Thoracic aorta (tissue), 2 donors: ENCODE measurements at places on chromosomes 4 and X.

- DNase-seq = no peak
Measured at GRCh38 chr4:40395908-40396793, 61.0 kb downstream of the CHRNA9 start.

DNA sequence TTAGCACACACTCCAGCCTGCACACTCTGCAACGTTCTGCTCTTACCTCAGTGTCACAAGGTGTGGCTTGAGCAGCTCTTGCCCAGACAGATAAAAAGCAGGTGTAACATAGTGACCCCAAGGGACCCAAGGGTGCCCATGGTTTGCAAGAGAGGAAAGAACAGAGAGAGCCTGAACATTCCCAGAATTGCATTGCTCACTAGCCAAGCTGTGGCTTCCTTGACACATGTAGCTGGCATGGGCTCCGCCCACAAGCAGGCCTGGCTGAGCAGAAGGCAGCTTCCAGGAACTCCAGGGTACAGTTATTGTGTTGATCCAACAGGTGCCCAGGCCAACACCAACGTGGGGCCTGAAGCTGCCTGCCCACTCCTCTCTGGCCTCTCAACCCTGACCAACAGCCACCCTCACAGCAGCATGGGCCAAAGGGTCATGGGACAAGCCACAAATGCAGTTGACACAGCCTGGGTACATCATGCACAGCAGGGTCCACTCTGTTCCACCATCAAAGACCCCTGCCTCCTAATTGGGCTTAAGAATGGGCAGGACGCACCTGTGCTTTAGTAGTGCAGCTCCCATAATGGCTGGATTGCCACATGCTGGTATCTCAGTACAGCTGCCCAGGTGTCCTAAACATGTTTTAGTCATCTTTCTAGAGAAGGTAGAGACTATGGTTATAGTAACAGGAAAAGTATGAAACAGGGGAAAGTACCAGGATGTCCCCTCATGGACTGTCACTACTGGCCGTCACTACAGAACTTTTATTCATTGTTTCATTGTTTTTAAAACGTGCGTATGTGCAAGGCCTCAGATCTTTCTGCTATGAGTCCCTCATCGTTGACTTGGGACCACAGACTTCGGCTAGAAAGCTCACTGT, 73.7 kb upstream of the ACSL1 start:
- DNase-seq = no peak

DNA sequence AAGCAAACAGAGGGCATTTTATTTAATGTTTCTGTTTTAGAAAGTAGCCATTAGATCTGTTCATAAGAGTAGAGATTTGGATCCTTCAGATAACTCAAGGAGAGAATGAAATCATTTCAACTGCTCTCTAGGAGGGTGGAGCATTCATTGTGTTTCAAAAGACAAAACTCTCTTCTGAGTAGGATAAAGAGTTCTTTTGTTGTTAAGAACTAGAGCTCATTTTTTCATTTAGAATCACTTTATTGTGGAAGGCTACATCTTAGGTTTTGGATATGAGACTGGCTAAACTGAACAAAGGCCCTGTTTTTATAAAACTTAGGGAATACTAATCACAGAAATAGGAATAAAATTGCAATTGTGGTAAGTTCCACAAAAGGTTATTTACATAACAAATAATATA, 193.9 kb upstream of the PCDH10 start:
- DNase-seq = no peak

GRCh38 chr4:110198049-110198434, 373 bp downstream of the ELOVL6 start:
- DNase-seq = no peak

DNA sequence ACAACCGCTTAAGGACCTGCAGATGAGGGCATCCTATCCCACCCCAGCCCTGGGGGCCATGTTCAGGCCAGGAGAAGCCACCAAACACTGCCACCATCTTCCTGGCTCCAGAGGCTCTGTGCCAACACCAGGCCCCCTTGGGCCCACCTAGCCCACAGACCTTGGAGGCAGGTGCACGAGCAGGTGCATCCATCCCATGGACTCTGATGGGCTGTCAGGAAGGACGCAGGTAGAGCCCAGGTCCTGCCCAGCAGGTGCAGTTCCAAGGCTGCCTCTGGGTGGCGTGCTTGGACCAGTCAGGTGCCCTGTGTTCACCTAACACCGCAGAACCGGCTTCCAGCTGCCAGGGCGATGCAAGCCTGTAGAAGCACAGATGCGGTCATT, 22.8 kb upstream of the PDE6B start:
- DNase-seq = no peak

- DNase-seq = no peak
Measured at GRCh38 chr4:54779476-54780148, 121.9 kb downstream of the KIT start.

DNA sequence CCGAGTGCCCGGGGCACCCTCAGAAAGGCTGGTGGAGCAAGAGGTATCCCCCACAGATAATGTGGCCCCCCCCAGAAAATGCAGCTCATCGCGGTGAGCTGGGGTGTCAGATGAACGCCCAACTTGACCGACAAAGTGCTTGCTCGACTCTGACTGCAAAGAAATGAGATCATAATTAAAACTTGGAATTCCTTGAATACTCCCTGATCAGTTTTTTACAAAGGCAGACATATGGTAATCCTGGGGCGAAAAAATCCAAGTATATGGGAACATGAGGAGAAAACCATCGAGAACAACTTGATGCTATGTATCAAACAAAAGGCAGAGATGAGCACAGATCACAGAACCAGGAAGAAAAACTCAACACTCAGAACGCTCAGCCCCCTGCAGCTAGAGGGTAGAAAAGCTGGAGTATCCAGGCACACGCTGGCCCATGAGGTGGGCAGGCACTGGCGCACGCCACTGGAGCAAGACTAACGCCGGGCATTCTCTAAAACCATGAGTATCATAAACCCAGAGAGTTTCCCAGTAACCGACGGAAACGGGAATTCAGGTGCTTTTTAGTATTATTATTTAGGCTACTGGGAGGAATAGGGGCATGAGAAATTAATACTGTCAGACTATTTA, 127.3 kb downstream of the AFAP1 start:
- no peak for DNase-seq
